ENCODE measurements at places on chromosomes 16 and 17.

GRCh38 chr16:73537921-73538320 lies 490.0 kb upstream of the ZFHX3 start:
- DNase-seq, result no peak

- no peak for DNase-seq
Observed at GRCh38 chr16:70257391-70257790, 5.7 kb upstream of the EXOSC6 start.

GRCh38 chr17:19359856-19360255 lies 2.7 kb downstream of the B9D1 start:
- no peak for DNase-seq

DNA sequence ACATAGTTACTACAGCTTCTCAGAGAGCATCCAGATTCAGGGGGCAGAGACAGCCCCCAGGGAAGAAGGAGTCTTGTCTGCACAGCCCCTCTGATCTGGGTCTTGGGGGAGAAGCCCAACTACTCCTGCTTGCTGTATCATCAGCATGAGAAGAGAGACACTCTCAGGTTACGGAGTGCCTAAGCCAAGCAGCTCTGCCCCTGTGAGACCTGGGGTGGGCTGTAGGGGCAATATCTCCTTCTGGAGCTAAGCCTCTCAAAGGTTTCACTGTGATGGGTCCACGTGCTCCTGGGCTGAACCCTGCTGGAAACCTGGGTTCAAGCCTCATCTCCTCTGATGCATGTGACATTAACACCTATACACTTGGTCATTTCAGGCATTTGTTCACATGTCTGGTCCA lies 123.2 kb downstream of the CPPED1 start:
- DNase-seq, result no peak

- no peak for DNase-seq
Observed at GRCh38 chr16:79918916-79919315, 318.4 kb upstream of the MAF start.

GRCh38 chr17:27579304-27579703 lies 51.7 kb upstream of the LGALS9 start:
- DNase-seq, result no peak

- no peak for DNase-seq
Observed at GRCh38 chr16:31225193-31225592, 8.3 kb upstream of the PYDC1 start.

GRCh38 chr16:3655396-3656159 lies 1.1 kb downstream of the DNASE1 start:
- no peak for DNase-seq

DNA sequence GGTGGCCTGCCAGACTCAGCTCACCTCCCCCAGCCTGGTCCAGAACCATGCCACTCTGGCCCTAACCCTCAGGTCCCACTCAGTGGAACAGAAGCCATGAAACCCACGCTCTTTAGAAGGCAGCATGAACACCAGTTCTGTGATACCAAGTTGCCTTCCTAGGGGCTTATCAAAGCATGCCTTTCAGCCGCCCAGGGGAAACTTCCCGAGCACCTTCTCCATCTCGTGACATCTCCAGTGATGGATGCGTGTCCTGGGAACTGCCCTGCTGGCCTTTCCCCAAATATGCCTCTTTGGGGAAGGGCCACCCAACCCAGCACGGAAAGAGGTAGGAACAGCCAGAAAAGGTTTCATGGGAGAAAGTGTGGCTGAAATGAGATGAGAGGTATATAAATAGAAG lies 8.3 kb downstream of the CCDC42 start:
- no peak for DNase-seq

DNA sequence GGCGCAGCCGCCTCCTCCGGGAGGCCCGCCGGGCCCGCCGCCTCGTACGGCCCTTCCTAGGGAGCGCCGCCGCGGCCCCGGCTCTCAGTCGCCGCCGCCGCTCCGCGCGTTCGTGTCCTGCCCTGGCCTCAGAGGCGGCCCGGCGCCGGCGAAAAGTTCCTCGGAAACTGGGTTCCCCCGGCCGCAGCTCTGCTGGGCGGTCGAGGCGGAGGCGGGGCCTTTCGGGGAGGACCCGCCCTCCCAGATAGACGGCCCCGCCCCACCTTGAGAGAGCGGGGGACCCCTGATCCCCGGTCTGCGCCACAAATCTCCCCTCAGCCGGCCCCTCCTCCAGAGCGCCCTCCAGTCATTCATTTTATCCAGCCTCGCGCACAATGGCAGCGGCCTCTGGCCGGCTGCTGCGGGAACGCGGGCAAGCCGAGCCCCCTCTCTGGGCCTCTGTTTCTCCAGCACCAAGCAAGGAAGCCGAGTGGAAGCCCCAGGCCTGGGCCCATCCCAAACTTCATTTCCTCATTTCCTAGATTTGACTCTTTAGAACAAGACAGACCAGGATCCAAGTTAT lies at the start of gene SREBF1:
SREBF1 (minus strand) TSS at position 169 of the 562 bp plus-strand sequence. CDS start 169 bp downstream, outside the sequence.
- DNase-seq, result peak; percentile 49

GRCh38 chr17:41367426-41368075 lies 2.1 kb downstream of the KRT33B start:
- no peak for DNase-seq

DNA sequence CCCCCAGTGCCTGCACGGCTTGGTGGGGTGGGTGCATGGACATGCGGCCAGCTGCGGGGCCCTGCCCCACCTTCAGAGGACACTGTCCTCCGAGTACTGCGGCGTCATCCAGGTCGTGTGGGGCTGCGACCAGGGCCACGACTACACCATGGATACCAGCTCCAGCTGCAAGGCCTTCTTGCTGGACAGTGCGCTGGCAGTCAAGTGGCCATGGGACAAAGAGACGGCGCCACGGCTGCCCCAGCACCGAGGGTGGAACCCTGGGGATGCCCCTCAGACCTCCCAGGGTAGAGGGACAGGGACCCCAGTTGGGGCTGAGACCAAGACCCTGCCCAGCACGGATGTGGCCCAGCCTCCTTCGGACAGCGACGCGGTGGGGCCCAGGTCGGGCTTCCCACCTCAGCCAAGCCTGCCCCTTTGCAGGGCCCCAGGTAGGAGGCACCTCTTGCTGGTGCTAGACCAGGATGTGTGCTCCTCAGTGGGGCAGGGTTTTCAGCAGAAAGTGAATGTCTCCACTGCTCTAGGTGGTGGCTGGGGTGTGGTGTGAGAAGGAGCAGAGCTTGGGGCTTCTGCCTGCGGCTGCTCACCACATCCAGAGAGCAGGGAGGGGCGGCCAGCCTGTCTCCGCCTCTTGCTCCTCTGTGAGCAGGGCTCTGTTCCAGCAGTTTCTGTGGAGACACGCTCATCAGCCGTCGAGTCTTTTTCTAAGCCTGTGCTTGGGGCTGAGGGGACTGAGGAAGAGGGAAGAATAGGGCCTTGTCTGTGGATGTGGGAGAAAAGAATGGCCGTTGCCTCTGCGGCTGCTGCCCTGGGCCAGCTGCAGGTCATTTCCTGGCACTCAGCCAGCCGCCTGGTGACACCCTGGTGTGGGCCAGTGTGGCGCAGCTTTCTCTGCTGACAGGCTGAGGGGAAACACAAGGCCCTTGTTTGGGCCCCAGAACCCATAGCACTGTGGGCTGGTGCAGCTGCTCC lies 2.2 kb downstream of the ZNF276 start:
- peak; percentile 44 for DNase-seq

- DNase-seq, result no peak
Observed at GRCh38 chr17:28191018-28191417, 128.0 kb upstream of the TMEM97 start.

GRCh38 chr17:77327566-77328464 lies 187.0 kb downstream of the SEC14L1 start:
- no peak for DNase-seq

- no peak for DNase-seq
Observed at GRCh38 chr17:57215317-57215716, 41.0 kb upstream of the MSI2 start.

- no peak for DNase-seq
Observed at GRCh38 chr16:1903845-1904840, 14.1 kb downstream of the HS3ST6 start.

- DNase-seq, result peak; percentile 23
Observed at GRCh38 chr16:528111-529011, 849 bp downstream of the CAPN15 start.

- no peak for DNase-seq
Observed at GRCh38 chr17:64507413-64507782, 621 bp downstream of the CEP95 start.

DNA sequence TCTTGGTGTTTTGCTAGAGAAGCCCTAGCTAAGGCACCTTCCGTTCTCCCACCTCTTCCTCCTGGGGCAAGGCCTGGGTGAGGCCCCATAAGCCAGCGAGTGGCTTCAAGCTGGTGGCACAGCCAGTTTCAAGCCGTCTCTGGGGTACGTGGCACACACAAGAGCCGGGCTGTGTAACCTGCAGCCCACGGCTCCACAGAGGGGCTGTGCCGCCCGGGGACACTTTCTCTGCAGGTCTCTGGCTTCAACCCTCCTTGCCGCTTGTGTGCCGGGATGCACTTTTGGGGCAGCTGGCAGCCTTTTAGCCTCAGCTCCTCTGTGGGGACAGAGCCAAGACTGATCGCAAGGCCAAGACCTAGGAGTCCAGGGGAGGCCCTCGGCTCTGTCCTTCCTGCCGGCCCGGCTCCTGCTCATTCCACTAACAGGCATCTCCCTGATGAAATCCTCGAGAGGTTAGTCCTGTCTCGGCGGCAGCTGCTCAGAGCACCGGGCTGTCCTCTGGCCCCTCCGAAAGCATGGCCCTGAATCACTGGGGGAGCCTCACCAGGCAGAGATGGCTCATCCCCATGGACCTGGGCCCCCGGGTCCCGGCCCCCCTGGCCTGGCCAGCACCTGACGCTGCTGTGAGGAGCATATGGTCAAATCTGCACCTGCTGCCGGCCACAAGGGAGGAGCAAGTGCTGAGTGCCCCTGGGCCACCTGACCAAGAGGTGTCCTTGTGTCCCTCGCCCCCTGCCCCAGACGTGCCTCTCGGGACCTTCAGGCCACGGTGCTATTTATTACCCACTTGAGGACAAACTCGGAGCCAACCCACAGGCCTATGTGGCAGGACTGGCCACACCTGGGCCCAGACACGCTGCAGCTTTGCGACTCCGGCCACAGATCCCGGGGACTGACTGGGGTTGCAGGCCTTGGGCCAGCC lies 98.5 kb downstream of the METRNL start:
- no peak for DNase-seq

GRCh38 chr16:88013091-88013609 lies 61.9 kb downstream of the BANP start:
- no peak for DNase-seq

DNA sequence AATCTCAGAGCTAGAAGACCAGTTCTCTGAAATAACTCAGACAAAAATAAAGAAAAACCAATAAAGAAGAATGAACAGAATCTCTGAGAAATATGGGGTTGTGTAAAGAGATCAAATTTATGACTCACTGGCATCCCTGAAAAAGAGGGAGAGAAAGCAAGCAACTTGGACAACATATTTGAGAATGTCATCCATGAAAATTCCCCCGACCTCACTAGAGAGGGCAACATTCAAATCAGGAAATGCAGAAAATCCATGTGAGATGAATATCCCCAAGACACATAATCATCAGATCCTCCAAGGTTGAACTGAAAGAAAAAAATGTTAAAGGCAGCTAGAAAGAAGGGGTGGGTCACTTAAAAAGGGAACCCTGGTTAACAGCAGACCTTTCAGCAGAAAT lies 32.1 kb downstream of the TANC2 start:
- DNase-seq, result no peak

GRCh38 chr17:61382796-61383688 lies 16.6 kb upstream of the TBX2 start:
- no peak for DNase-seq

DNA sequence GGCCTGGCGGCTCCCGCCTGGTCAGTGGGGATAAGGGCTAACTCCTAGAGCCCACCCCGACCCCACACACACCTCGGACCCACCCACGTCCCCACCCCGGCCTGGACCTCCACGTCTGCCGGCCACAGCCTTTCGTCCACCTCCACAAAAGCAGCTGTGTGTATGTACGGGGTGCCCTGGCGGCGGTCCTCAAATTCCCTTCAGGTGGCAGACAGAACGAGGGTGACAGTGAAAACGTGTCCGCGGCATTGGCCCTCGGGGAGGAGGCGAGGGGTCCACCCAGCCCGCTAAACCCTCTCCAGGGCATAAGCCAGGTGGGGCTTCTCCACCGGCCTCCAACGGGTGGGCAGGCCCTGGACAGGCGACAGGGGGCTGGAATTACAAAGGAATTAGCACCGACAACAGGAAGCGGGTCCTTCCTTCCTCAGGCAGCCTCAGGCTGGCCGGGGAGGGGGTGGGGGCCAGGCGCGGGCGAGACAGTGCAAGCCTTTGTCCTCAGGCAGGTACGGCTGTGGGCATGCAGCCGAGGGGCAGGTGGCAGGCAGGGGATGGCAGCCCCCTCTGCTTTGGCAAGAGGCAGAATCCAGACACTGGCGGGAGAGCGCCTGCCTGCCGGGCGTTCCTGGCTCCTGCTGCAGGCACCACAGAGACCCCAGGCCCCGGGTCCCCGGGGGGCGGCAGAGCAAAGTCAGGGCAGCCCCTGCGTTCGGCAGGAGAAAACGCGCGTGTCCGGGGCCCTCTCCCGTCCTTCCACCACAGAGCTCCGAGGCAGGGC lies 12.3 kb upstream of the PITPNA start:
- DNase-seq, result no peak

DNA sequence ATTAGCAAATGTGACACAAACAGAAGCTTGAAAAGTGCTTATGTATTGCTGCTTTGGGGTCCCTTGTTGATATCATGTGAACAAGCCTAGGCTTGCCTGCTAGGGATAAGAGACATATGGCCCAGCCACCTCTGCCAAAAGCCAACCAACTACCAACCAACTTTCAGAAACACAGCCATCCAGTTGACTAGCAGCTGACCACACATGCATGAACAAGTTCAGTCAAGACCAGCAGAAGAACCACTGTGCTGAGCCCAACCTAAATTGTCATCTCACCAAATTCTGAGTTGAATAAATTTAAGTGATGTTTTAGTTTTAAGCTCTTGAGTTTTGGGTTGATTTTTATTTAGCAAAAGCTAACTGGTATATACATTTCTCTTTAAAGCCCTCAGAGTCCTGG lies 3.5 kb downstream of the ERN2 start:
- no peak for DNase-seq

DNA sequence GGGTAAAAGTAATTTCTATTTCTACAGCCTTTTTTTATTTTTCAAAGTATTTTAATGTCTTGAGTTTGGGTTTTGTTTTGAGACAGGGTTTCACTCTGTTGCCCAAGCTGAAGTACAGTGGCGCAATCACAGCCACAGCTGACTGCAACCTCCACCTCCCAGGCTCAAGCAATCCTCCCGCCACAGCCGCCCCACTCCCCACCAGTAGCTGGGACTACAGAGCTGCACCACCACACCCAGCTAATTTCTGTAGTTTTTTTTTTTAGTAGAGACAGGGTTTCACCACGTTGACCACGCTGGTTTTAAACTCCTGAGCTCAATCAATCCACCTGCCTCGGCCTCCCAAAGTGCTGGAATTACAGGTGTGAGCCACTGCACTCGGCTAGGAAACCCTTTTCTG lies 44.0 kb downstream of the TUBD1 start:
- no peak for DNase-seq
